K562 (cell line): ENCODE measurements at places on chromosomes 12 and 14. TPM values are rescaled to one million over a fixed set of nuclear protein-coding genes. Genes with fewer than 3 reads are reported as not detected.

DNA sequence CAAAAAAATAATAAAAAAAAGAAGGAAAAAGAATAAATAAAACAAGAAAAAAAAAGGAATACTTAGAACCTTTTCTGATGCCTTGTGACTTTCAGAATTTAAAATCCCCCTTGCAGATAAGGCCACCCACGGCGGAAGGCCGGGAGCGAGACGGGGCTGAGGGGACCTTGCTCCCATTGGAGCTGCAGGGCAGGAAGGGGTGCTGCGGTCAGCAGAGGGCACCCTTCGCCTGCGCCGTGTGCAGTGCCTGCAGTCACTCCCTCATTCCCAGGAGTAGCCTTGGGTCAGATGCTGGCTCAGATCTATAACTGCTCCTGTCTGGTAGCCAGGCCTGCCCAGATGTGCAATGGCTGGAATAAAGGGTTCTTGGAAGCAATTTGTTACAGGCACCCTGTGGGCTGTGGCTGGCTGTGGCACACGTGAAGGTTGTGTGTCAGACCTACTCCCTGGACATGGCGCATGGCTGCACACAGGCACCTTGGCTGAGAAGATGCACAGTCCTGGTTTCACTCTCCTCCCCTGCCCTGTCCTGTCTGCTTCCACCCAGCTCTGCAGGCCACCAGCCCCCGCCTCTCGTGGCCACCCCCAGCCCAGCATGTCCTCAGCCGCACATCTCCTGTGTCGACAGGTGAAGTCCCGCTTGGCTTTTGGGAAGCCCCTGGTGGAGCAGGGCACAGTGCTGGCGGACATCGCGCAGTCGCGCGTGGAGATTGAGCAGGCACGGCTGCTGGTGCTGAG, 13.4 kb upstream of the ALDH2 start:
- no peaks in the 10 kb centered on the region for H3K27me3 ChIP-seq
- H3K4me3 ChIP-seq: no peak overlapping the region
- no peak overlapping the region for H3K27ac ChIP-seq
- peaks cover 10% of the 10 kb centered on the region; the same call in 1 of the 3 replicates for H3K4me1 ChIP-seq
- DNase-seq: peak; percentile 87

SLC6A15 gene
- polyA plus RNA-seq: not detected in 2 replicates

DNA sequence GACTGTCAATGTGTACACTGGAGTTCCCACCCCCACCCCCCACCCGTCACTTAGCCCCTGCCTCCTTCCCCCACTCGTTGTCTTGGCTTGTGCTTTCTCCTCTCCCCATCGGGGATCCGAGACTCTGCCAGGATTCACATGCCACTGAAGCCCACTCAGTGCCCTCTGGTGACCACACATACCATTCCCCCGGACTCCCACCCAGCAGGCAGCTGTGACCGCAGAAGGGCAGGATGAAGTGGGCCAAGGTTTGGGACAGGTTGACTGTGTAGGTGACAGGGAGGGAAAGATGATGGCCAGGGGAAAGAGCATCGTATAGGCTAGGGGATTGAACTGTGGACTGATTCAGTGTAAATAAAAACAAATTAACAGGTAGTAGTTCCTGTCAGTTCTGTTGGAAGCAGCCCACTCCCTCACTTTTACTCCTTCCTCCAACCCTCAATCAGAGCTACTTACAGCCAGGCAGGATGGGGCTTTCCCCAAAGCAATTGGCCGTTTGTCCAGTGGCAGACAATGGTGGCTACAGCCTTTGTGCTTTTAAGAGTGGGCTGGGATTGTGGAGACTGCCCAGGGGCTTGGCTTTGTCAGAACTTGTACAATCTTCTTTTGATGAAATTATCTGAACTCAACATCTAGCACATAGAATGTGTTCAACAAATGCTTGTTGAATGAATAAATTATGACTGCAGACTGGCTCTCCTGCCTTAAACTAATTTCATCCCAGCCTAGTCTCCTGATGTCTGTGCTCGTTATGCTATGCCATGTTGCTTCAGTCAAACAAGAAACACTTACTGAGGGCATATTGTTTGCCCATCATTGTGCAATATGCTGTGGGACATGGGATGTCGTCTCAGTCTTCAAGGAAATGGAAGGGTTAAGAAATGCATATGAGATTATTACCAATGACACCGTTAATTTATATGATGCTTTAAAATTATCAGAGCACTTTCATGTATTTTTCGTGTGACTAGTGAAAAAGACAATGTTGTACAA, 30.2 kb downstream of the TTC9 start:
- H3K4me1 ChIP-seq: no peaks in the 10 kb centered on the region
- H3K4me3 ChIP-seq: no peak overlapping the region
- H3K27ac ChIP-seq: no peak overlapping the region
- 0 out of 3 replicates have a peak, but pooled peaks cover 2% of the 10 kb centered on the region for H3K27me3 ChIP-seq

DNA sequence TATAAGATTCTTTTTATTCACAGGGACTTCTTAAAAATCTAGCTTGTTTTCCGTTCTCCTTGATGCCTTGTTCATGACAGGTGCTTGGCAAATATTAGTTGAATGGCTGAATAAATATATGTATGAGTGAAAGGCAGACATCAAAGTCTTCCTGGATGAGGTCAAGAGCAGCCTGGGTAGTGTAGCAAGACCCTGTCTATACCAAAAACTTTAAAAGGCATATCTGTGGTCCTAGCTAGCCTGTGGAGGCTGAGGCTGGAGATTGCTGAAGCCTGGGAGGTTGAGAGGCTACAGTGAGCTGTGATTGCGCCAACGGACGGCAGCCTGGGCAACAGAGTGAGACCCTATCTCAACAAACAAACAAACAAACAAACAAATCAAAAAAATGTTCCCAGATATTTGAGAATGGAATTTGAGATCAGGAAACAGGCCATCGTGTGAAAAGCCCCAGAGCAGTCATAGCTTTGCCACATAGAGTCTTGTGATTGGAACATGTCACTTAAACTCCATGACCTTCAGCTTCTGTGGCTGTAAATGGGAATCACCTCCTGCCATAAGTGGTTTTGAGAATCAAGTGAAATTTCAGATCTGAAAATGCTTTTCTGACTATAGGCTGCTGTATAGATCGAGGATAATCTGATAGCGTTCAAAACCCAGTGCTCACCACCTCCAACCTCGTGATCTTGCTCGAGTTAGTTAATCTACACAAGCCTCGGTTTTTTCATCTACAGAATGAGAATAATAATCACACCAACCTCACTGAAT, 64.3 kb downstream of the ZFP36L1 start:
- H3K27me3 ChIP-seq: no peaks in the 10 kb centered on the region
- no peak for DNase-seq
- H3K4me1 ChIP-seq: peaks cover 37% of the 10 kb centered on the region; the same call in 2 of the 3 replicates
- peak overlapping the region; percentile 68; the same call in 1 of the 3 replicates for H3K27ac ChIP-seq
- H3K36me3 ChIP-seq: no peaks in the 10 kb centered on the region

TAC3 gene
- 1.2 and 1.6 TPM in 2 replicates for polyA plus RNA-seq

- no peaks in the 10 kb centered on the region for H3K27me3 ChIP-seq
- peaks cover 11% of the 10 kb centered on the region for H3K4me1 ChIP-seq
- DNase-seq: no peak
These were observed 2.0 kb downstream of the PTPN11 start for GRCh38 chr12:112420740-112421139.

- no peaks in the 10 kb centered on the region for H3K27me3 ChIP-seq
- H3K4me1 ChIP-seq: peaks cover 41% of the 10 kb centered on the region; the same call in 2 of the 3 replicates
- H3K4me3 ChIP-seq: no peak overlapping the region
- peaks cover 40% of the 10 kb centered on the region for H3K36me3 ChIP-seq
- peak; percentile 44 for DNase-seq
These were observed 6.6 kb downstream of the RAN start for GRCh38 chr12:130878193-130879185.

DNA sequence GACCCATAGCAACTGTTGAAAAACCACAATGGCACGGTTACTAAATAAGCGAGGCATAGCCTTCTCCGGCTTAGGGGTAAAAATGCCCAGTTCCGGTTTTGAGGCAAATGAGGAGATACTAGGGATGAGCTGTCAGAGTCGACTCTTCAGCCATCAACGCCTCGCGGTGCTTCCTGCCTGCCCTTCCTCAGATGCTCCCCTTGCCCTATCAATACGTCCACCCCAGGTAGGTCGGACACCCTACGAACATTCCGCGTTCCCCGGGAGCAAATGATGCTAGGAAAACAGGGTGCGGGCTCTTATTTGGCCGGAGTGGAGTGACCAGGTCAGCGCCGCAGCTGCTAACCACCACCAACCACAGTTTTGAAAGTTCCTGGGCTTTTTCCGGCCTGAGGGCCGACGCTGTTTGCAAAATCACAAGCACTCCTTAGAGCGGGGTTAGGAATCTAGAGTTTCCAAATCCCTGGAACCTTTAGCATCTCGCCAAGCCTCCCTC, 1.2 kb downstream of the SRSF9 start:
- no peak for DNase-seq
- H3K4me3 ChIP-seq: peak overlapping the region; percentile 90
- H3K27me3 ChIP-seq: no peaks in the 10 kb centered on the region
- H3K4me1 ChIP-seq: peaks cover 29% of the 10 kb centered on the region
- peak overlapping the region; percentile 96 for H3K27ac ChIP-seq
- H3K36me3 ChIP-seq: peaks cover 52% of the 10 kb centered on the region

DNA sequence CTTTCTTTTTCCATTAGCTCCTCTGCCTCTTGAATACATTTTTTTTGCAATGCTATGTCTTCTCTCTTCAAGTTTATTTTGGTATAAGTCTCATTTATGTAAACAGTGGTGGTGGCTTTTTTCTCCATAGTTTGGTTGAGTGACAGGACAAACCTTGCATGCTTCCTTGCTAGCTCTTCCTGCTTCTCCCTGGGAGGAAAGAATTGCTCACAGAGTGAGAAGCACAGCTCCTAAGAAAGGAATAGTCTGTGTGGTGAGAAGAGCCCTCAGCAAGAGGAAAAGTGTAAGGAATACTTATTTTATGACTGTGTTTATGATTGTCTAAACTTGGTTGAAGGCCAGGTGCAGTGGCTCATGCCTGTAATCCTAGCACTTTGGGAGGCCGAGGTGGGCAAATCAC, 11.5 kb downstream of the CCDC175 start:
- H3K4me3 ChIP-seq: no peak overlapping the region
- no peak overlapping the region for H3K27ac ChIP-seq
- no peak for DNase-seq
- H3K36me3 ChIP-seq: no peaks in the 10 kb centered on the region

- H3K36me3 ChIP-seq: no peaks in the 10 kb centered on the region
- H3K4me1 ChIP-seq: no peaks in the 10 kb centered on the region
- no peak overlapping the region for H3K4me3 ChIP-seq
- H3K27me3 ChIP-seq: peaks cover 16% of the 10 kb centered on the region
- no peak for DNase-seq
These were observed 1.4 kb downstream of the PTPRR start for GRCh38 chr12:70919176-70919575.

LMNTD1 gene
- not detected in 2 replicates for polyA plus RNA-seq

DNA sequence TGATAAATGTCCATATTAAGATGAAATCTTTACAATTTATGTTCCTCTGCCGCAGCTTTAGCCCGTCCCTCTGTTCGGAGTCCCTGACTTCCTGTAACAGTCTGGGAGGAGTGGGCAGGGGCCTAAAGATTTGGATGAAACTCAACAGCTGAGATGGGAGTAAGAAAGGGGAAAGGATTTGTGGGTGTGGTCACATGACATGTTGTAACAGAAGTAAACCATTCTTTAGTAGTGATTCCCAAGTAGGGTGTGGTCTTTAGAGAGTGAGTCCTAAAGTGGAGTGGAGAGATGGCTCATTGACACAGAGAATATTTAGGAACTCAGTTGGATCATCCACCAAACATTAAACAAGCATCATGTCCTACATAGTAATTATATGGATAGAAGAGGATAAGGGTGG, 12.9 kb downstream of the TMEM117 start:
- H3K27me3 ChIP-seq: no peaks in the 10 kb centered on the region
- no peaks in the 10 kb centered on the region for H3K4me1 ChIP-seq
- H3K4me3 ChIP-seq: no peak overlapping the region
- DNase-seq: no peak

DNA sequence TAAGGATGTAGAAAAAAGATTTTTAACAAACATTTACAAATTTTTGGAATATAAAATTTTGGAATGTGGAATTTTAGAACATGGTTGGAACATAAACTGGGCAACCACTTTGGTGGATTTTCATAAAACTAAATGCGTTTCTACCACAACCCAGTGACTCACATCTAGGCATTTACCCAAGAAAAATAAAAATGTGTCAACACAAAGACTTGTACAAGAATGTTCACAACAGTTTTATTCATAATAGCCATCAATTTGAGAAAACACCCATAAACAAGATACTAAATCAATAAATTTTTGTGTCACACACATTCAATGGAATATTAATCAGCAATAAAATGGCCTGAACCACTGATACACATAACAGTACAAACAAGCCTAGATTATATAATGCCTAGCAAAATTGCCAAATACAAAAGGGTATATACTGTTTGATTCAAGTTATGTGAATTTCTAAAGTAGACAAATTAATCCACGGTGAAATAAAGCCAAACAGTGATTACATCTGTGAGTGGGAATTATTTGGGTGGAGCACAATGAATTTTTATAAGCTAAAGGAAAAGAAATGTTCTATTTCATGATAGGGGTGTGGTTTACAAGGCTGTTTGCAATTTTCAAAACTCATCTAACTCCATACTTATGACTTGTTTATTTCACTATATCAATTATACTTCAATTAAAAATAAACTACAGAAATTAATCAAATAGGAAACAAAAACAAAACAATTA, 415.2 kb upstream of the OR4E1 start:
- no peak overlapping the region for H3K4me3 ChIP-seq
- H3K27me3 ChIP-seq: no peaks in the 10 kb centered on the region
- no peaks in the 10 kb centered on the region for H3K4me1 ChIP-seq
- H3K36me3 ChIP-seq: no peaks in the 10 kb centered on the region
- DNase-seq: no peak

DNA sequence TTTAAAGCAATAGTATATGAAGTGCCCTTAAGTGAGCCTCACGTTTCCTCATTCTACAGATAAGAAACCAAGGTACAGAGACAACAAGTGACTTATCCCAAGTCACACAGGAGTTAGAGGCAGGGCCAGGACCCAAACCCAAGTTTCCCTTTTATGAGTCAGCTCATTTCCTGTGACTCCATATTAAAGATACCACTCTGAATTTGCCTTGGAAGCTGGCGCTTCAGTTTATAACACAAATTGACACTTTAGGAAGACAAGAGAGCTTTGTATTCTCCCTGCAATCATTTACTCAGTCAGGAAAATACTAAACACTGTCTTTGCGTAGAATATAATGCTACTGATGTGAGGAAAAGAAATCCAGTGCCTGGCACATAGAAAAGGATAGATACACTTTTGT, 43.2 kb downstream of the MYBPC1 start:
- peaks cover 12% of the 10 kb centered on the region for H3K27me3 ChIP-seq
- no peak for DNase-seq
- no peak overlapping the region for H3K27ac ChIP-seq
- H3K4me3 ChIP-seq: no peak overlapping the region
- H3K36me3 ChIP-seq: no peaks in the 10 kb centered on the region

GRCh38 chr14:61761959-61762786, at the start of gene SNAPC1:
SNAPC1 (plus strand) TSS chr14:61762420; CDS start chr14:61762461, 41 bp downstream.
- H3K36me3 ChIP-seq: peaks cover 9% of the 10 kb centered on the region; the same call in 2 of the 3 replicates
- H3K27ac ChIP-seq: peak within 1 kb of the TSS; percentile 86
- H3K4me3 ChIP-seq: peak within 1 kb of the TSS; percentile 77
- no peaks in the 10 kb centered on the region for H3K27me3 ChIP-seq

DNA sequence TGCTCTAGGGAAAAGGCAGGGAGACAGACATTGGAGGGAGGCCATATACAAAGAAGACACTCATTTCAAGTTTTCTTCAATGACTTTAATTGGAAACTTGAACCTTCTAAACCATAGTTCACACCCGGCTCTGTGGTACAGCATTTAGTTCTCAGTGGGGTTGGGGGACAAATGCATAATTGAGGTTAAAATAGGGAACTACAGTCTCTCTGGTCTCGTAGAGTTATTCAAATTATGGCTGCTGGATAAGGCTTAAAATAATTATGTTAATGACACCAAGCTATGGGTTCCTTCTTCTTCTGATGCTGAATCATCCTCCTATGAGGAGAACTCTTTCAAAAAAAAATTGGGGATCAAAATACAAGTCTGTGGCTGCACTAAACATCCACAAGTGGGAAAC, 3.8 kb upstream of the RPAP3 start:
- DNase-seq: no peak
- peaks cover 6% of the 10 kb centered on the region for H3K4me1 ChIP-seq
- no peaks in the 10 kb centered on the region for H3K36me3 ChIP-seq
- H3K27me3 ChIP-seq: no peaks in the 10 kb centered on the region
- no peak overlapping the region for H3K4me3 ChIP-seq

PROX2 gene
- not detected in 2 replicates for polyA plus RNA-seq
